Suppressor macrophage treated with lipopolysaccharide for 1 hour (primary cell): ENCODE measurements at places on chromosomes 6 and 20.

GRCh38 chr20:37144856-37145404, 34.2 kb upstream of the RPN2 start:
- peak; percentile 32 for DNase-seq

DNA sequence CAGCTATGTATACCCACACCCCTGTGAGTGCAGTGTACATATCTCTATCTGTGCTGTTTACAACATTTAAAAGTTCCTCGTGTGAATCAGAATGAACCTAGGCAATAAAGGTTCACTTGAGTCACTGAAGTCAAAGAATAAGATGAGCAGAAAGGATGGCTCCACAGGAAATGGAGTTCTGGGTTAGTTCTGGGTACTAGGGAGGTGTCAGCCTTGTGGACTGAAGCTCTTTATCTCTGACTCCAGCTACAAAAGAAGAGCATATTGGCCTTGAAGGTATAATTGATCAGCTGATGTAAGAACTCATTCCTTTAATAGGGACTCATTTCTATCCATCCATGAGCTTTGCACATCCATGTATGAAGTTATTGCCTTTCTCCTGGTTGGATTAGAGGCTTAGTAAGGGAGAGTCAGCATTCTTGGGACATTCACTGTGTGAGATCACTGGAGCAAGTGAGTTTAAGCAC, 73.9 kb upstream of the BACH2 start:
- no peak for DNase-seq

GRCh38 chr6:28606424-28607391, 81.0 kb downstream of the GPX5 start:
- no peak for DNase-seq

- DNase-seq, result no peak
Observed at GRCh38 chr20:57831993-57832585, 122.3 kb upstream of the PMEPA1 start.

- no peak for DNase-seq
Observed at GRCh38 chr6:134703206-134703605, 246.7 kb downstream of the ALDH8A1 start.

DNA sequence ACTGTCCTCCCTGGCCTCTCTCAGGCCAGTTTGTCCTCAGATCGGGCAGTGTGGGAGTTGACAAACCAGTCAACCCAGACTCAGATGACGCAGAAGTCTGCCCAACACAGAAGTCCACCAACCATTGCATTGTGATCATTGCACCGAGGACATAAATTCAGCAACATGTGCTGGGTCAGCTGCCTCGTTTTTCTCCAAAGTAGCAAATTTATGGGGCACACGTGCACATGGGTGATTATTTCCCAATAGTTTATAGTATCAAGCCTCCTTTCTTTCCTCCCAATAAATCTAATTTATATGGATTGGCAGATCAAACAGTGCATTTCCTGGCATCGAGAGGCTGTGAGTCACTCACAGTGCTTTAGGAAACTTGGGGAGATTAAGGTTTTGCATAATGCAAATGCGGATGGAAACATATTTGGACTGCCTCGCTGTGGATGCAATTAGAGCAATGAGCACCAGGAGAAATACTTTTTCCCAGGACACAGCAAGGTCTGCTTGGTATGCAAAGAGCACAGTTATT, 413.7 kb upstream of the SULF2 start:
- no peak for DNase-seq

DNA sequence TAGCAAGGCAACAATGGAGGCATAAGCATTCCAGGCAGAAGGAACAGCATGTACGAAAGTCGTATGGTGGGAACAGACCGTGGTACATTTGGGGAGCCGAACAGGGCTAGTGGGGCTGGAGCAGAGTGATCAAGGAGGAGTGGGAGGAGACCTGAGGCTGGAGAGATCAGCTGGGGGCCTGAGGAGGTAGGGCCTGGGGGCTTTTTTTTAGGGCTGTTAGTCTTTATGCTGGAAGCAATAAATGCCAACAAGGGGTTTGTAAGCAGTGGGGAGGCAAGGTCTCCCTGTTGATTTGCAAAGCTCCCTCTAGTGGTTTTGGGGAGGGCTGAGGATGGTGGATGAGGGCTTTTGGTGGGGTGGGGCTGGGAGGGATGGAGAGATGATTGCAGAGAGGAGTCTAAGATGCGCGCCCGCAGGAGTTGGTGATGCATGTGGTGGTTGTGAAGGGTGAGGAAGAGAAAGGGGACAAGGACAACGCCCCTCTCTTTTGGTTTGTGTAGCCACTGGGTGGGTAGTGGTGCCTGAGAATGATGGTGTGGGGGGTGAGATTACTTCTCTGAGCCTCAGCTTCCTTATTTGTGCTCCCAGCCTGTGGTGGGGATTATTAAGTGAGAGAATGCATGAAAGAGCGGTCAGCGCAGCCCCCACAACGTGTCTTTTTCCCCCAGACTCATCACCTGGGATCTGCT, 74.1 kb upstream of the TOX2 start:
- no peak for DNase-seq

GRCh38 chr20:57022306-57022705, 244.1 kb downstream of the BMP7 start:
- no peak for DNase-seq

GRCh38 chr6:10486215-10486614, 34.9 kb upstream of the GCNT2 start:
- no peak for DNase-seq

- DNase-seq, result no peak
Observed at GRCh38 chr6:1584996-1585668, 24.6 kb upstream of the FOXC1 start.

- no peak for DNase-seq
Observed at GRCh38 chr6:150631283-150631983, 31.7 kb downstream of the PLEKHG1 start.

DNA sequence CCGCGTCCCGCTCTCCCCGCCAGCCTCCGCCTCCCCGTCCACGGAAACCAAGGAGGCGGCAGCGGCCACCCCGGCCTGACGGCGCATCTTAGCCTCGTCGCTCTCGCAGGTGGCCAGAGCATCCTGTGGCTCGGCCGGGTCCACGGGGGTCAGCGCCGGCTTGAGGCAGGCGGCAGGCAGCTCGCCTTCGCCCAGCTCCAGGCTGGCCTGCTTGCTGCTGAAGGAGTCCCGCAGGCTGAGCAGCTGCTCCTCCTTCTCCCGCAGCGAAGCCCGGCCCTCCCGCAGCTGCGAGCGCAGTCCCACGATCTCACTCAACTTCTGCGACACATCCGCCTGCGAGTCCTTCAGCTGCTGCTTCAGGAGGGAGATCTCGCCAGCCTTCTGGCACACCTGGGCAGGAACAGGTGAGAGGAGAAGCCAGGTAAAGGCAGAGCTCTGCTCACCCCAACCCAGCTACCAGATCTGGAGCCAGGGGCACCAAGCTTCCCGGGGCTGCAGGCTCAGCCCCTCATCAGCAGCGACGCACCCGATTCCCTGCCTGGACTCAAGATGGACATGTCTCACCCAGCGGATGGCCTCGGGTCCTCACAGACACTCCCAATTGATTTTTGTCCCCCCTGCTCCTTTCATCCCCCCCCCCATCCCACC, 5.2 kb upstream of the FASTKD5 start:
- no peak for DNase-seq

DNA sequence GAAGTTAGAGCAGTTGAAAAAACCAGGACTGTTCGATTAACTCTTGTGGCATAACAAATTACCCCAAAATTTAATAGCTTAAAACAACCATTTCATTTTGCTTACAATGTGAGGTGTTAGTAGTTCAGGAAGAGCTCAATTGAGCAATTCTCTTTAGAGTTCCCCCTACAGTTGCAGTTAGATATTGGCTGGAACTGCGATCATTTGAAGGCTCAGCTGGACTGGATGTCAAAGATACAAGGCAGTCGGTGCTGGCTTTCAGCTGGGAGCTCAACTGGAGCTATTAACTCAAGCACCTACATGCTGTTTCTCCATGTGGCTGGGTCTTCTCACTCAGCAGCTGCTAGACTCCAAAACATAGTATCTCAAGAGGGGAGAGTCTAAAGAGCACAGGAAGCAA, 96.0 kb upstream of the LOC128125822 start:
- no peak for DNase-seq

DNA sequence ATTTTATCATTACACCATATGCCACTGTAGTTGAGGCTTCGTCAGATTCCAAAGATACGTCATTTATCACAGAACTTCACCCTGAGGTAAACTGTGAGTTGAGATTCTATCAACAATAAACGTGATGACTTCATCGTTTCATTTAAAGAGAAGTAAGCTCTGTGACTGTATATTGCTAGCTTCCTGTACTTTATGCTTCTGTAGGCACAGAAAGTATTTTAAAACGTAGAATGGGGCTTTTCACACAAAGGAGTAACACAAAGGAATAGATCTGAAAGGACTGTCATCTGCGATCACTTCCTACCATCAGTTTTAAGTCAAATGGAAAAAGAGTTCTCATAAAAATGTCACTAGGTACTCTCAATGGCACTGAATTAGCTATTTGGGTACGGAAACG, 234.4 kb upstream of the MCHR2 start:
- no peak for DNase-seq

DNA sequence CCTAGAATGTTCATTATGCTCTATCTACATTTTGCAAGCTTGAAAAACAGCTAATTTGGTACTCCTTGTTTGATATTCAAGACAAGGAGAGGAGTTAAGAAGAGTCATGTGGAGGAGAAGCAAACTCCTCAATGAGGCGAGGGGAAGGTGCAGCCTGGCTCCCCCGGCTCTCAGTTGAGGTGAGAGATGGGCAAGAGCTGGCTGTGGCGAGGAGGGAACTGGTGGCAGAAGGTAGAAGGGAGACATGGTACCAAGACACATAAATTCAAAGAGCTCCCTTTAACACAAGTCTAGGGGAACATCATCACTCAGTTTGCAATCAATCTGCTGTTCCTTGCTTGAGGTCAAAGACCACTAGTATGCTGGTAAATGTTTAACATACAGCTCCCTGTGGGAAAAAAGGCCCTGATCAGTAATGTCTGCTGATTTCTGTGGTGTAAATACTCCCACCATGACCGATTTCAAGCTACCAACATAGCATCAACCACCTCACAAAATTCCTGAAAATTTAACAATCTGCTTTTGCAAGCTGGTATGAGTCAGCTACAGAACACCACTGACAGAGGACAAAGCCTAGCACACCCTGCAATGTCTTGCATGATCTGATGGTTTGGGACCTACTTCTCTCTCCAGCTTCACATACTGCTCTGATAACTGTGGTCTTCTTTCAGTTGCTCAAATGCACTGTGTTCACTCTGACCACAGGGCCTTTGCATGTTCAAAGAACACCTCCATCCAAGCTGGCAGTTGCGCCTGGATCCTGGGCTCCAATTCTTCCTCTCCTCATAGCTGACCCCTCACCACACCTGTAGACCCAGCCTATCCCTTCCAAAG, 516.3 kb upstream of the CHD6 start:
- DNase-seq, result no peak

- DNase-seq, result no peak
Observed at GRCh38 chr6:160950507-160950906, 41.1 kb upstream of the MAP3K4 start.

DNA sequence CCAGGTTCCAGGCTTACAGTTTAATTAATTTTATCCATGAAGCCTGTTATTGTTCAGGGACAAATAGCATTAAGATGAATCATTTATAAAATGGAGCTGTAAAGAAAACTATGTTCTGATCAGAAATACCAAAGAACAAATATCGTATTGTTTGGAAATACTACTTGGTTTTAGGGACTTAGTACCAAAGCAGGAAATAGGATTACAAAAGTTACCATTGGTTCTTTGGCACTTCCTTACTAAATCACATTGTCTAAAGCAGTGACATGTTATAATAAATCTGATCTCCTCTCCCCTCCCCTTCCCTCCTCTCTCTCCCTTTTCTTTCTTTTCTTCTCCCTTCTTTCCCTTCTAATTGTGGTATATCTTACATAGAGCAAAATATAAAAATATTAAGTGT, 29.6 kb downstream of the CRYBG1 start:
- DNase-seq, result no peak

DNA sequence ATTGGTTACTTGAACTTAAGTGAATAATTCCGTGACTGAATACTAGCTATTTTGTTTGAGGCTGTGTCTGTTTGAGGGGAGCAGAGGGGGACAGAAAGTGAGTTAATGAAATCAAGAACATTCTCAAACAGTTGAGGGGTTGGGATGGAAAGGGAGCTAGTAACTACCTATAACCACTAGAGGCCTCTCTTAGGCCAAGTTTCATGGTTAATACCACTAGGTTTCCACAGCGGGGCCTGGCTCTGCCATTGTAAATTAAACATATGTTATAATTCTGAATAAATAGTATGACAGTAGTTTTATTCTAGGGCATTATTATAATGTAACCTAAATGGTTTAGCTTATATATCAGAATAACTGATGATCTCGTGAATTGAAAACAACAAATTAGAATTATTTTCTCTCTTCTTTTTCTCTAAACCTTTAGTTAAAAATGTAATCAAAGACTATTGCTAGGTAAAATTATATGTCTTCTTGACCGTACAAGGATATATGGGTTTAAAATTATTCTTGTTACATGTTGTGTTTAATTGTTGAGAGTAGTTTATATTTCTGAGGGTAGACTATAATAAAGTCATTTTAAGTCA, 108.1 kb downstream of the BCKDHB start:
- DNase-seq, result peak; percentile 49

DNA sequence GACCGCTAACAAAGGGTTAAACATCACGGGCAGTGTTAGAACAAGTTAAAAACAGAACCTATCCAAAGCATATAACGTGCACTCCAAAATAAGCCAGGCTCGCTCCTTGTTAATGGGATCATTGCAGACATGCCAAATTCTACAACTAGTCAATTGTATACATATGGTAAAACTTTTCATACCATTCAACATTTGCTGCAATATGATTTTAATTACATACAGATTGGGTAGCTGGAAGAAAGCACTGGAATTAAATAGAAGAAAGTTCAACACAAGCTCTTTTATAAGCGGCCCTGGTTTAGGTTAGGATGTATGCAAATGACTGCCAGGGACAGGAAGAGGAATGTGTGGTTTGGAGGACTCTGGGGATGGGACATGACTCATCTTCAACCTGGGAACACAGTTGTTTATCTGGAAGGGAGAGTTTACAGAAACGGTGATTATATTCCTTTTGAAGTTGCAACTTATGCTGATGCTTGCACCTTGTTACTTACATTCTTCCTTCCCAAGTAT, 62.5 kb upstream of the TIAM2 start:
- no peak for DNase-seq

DNA sequence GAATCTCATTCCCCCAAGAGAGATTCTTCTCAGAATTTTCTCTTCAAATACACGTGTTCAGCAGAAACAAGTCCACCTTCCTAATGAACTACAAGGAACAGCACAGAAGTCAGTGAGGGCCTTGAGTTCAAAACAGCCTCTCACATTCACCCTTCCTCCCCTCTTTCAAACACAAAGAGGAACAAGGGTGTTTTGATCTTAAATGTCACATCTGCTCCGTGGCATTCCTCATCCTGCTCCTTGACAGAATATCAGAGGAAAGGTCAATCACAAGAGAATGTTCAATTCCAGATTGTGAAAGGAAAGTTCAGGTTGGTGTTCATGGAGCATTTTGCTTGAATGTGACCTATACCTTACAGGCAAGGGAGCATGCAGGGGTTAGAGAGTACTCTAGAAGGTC, 35.6 kb upstream of the FAM210B start:
- no peak for DNase-seq

- no peak for DNase-seq
Observed at GRCh38 chr6:16408766-16409165, 170.4 kb downstream of the GMPR start.
